ENCODE measurements at places on chromosomes 5 and 9.
A peak's percentile ranks its signal among the peaks of the same experiment; 100 is the strongest.

DNA sequence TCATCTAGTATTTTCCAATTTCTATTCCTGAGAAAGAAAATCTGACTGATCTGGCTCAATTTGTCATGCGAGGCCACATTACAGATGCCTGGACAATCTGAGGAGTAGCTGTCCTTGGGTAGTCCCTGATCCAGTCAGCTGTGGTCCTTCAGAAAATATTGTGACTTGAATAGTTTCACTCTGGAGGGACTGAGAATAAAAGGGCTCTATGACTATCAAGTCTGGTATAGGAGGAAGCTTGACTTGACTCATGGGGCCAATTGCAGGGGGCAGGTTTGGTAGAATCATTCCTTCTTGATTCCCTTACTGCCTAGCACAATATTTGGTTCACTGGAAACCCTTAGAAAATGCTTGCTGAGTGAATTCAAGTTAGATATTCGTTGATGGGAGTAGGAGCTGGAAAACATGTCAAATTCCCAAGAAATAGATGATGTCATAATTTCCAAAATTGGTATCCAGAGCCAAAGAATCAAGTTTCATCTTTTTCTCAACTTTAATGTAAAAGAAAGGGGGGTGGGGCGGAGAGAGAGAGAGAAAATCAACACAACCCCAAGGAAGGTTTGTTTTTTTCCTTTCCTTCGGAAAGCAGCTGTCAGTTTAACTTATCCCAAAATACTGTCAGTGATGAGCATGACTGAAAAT, 32.4 kb upstream of the STX17 start:
- DNase-seq = no peak

GRCh38 chr9:36731068-36731956, 158.6 kb downstream of the MELK start:
- DNase-seq = no peak

DNA sequence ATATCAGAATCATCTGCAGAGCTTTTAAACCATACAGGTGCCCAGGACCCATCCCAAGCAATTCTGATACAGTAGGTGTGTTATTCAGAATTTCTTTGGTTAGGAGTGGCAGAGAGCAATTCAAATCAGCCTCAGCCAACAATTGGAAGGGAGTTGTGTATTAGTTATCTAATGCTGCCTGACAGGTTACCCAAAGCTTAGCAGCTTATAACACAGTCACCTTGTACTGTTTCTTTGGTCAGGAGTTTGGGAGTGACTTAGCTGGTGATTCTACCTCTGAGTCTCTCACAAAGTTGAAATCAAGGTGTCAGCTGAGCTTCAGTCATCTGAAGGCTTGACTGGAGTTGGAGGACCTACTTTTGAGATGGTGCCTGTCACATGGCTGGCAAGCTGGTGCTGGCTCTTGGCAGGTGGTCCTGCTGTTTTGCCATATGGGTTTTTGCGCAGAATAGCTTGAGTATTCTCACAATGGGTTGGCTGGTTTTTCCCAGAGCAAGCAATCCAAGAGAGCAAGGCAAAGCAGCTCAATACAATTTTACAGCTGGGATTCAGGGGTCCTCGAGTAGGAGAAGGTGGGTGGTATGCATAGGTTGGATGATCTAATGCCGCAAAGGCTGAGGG, 18.7 kb upstream of the CARNMT1 start:
- DNase-seq = no peak

DNA sequence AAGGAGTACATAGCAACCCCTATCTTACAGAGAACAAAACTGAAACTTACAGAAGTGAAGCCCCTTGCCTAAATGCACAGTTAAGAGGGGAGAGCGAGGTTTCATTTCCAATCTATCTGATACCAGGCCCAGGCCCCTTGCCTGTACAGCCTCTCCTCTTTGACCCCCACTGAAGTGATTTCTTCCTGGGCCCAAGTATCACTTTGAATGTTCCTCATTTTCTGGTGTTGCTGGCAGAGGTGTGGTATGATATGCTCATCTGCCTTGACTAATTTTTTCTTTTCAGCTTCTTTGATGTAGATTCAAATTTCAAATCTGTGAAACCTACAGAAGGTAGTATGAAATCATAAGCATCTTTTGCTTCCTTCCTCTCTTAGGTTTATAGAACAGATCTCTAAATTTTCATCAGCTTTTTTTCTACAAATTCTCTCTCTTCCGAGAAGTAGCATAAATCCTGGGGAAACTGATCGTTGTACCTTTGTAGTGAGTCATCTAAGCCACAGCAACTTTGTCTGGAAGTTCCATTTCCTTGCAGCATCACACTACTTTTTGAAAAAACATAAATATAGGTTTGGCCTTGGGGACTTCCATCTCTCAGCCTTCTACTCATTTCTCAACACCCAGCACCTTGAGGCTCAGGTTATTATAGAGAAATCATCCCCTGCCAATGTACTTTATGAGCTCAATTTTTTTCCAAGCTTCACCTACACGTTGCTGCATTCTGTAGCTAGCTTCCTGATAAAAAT, 402.4 kb upstream of the PTGER4 start:
- DNase-seq = no peak

GRCh38 chr5:60843386-60843935, 608 bp downstream of the ELOVL7 start:
- peak; percentile 18 for DNase-seq

- no peak for DNase-seq
Observed at GRCh38 chr9:12859704-12860251, 85.0 kb downstream of the LURAP1L start.

GRCh38 chr5:172502969-172503368, 48.6 kb upstream of the SH3PXD2B start:
- peak; percentile 26 for DNase-seq

DNA sequence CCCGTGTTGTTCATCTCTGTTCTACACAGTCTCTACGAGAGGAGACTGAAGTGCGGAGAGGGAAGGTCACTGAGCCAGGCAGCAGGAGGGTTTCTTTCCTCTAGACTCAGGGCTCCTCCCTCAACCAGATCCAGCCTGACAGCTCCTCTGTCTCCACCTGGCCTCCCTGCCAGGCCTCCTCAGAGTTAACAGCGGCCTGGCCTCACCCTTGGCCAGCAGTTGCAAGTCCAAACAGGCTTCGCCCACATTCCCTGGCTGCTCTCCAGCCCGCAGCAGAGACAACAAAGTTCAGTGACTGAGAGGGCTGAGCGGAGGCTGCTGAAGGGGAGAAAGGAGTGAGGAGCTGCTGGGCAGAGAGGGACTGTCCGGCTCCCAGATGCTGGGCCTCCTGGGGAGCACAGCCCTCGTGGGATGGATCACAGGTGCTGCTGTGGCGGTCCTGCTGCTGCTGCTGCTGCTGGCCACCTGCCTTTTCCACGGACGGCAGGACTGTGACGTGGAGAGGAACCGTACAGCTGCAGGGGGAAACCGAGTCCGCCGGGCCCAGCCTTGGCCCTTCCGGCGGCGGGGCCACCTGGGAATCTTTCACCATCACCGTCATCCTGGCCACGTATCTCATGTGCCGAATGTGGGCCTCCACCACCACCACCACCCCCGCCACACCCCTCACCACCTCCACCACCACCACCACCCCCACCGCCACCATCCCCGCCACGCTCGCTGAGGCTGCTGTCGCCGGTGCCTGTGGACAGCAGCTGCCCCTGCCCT, at the start of gene HRCT1:
Gene HRCT1 (plus strand): TSS at position 291 of the 768 bp plus-strand sequence. CDS start 86 bp downstream, at position 377.
- peak; percentile 91 for DNase-seq

DNA sequence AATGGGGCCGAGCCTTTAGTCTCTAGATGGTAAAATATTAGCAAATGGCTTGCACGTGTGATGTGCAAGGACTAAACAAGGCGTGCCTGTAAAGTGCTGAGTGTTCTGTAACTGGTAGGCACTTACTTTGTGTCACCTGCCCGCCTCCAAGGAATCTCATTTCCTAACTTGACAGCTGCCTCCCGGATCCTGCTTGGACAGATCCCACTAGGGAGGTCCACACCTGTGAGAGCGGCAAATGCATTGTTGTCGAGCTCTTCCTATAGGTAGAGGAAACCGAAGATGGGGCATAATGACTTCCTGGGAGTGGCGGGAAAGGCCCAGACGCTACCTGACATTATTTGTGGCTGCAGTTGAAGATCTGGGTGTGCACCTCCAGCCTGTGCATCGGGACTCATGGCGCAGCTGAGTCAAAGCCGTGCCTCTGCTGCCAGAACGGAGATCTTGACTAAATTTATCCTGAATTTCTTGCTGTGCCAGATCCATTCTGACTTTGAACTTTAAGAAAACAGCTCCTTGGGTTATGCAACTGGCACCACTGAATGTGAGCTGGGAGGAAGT, 79.8 kb downstream of the TENT4A start:
- DNase-seq = no peak

DNA sequence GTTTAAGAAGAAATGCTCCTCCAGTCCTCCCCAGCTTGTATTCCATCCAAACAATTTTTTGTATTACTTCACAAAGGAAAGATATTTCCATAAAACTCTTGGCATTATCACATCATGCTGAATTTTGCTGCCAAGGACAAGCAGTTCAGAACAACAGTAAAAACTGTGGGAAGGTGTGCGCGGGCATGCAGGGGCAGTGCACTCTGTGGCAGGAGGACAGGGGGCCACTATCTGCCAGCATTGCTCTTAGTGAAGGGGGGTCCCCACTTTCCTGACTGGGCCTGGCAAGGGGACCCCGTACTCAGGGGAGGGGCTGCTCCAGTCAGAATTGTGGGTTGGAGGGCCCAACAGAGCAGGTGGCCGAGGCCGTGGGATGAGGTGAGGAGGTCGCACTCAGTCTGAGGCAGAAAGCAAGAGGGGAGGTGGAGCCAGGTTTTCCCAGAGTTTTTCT, 32.8 kb downstream of the ANGPTL2 start:
- no peak for DNase-seq

GRCh38 chr5:72518001-72518683, 10.9 kb upstream of the ZNF366 start:
- DNase-seq = no peak

- DNase-seq = no peak
Observed at GRCh38 chr5:160363211-160363610, 7.2 kb downstream of the C1QTNF2 start.

- DNase-seq = no peak
Observed at GRCh38 chr9:16459421-16460148, 410.9 kb downstream of the BNC2 start.

DNA sequence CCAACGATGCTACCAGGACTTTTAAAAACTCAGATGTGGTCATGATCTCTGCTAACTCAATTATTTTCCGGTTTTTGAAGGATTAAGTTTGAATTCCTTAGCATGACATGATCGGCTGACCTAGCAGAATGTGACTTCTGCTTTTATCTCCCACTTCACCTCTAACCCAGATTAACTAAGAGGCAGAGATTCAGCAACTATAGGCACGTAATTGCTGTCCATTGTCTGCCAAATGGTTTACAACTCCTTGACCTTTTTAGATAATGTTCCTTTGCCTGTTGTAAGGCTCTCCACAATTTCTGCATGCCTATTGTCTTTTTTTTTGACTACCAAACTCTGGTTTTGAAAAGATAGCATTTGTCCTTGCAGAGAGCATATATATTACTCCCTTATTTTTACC, 268.2 kb downstream of the BRINP1 start:
- DNase-seq = no peak

DNA sequence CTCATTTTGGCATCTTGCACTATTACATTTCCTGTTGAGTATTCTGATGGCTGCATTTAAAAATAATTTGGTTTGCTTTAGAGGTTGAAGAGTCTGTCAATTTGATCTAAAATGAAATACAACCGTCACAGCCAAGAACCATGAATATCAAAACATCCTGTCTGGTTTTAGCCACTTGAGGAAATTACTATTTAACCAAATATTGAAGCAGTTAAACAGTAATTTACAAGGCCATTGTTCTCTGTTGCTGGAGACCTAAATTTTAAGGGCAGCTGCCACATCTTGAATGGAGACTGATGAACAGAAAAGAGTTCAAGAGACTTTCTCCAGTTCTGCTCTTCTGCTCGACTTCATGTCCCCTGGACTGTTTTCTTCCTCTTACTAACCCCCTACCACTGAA, 549.4 kb downstream of the LRRC70 start:
- DNase-seq = no peak

DNA sequence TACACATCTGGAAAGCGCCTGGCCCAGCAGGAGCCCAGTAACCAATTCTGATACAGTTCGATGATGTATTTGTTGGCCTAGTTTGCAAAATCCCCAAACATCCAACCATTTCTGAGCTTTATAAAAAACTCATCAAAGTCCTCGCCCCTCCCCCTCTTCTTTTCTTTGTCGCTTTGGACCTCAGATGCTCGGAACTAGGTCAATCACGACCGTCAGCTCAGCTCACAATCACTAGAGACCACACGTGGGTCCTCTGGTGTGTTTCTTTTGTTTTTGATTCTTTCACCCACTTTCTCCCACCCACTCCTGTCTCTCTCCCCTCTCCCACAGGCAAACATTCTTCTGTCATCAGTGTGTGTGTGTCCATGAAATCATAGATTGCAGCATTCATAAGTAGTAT, 26.7 kb upstream of the ZBTB43 start:
- DNase-seq = no peak

DNA sequence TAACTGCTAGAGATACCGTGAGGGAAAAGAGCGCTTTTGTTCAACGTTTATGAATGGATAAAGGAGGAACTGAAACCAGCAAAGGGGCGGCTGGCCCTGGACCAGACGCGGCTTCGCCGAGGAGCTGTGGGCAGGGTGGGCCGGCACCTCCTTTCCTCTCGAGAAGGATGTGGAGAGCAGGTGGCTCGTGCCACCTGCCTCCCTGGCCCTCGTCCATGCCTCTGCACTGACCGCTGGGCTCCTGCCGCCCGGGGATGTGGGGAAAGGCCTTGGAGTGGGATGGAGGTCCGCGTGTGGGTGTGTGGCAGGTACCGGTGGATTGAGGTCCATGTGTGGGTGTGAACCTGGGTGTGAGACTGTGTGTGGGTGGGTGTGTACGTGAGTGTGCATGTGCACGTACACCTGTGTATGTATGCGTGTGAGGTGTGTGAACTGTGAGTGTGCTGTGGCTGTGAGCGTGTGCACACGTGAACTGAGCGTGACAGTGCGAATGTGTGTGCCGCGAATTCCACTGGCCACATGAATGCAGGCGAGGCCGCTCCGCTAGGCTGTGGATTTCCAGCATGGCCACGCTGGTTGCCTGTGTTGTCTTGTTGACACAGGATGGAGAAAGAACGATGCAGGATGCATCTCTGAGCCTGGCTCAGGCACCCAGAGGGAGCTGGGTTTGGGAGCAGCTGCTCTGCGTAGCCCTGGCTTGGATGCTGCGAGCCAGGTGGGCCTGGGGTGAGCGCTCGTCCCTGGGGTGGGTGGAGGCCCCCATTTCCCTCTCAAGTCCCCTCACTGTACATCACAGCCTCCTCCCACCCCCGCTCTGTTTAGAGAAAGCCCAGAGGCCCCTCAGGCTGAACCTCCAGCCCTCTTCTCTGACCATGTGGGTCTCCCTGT, 4.4 kb upstream of the CEP72 start:
- peak; percentile 57 for DNase-seq

- no peak for DNase-seq
Observed at GRCh38 chr5:144120661-144121180, 49.7 kb downstream of the YIPF5 start.

Measured in pancreas (tissue), 10 donors.